Chondrocyte (in vitro differentiated cells): ENCODE measurements at places on chromosomes 7 and 10.

DNA sequence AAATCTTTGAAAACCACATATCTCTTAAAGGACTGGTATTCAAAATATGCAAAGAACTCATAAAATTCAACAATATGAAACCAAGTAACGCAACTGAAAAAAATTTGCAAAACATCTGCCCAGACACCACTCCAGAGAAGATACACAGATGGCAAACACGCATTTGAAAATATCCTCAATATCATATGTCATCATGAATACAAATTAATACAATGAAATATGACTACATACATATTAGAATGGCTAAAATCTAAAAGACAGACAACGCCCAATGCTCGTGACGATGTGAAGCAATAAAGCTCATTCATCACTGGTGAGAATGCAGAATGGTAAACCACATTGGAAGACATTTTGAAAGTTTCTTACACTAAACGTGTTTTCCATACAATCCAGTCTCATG is 770.1 kb upstream of the CELF2 start:
- DNase-seq, result no peak

GRCh38 chr10:94489107-94489506 is 56.5 kb upstream of the HELLS start:
- no peak for DNase-seq

- DNase-seq, result no peak
These were observed 3.0 kb downstream of the SMARCD3 start for GRCh38 chr7:151245360-151246101.

DNA sequence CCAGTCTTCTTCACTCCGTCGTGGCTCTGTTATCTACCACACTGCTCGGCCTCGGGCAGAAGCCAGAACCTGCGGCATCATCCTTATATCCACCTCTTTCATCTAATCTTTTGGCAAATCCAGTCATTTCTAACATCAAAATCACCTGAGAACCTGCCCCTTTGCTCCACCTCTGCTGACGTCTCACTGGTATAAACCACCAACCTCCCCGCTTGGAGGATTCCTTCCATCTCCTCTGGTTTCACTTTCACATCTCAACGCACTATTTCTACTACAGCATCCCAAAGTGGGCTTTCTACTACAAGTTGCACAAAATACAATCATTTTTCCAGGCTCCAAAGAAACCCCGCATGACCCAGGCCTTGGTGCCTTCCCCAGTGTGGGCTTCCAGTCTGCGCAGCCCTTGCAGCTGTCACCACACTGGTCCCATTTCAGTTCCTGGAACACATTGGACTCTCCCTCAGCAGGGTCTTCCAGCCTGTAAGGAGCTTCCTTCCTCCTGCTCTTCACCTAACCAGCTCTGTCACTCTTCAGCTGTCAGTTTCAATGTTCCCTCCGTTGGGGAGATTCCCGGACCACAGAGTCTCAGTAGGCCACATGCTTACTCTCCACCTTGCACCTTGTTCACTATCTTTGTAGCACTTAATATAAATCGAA is 85.0 kb downstream of the PRKCQ start:
- no peak for DNase-seq

DNA sequence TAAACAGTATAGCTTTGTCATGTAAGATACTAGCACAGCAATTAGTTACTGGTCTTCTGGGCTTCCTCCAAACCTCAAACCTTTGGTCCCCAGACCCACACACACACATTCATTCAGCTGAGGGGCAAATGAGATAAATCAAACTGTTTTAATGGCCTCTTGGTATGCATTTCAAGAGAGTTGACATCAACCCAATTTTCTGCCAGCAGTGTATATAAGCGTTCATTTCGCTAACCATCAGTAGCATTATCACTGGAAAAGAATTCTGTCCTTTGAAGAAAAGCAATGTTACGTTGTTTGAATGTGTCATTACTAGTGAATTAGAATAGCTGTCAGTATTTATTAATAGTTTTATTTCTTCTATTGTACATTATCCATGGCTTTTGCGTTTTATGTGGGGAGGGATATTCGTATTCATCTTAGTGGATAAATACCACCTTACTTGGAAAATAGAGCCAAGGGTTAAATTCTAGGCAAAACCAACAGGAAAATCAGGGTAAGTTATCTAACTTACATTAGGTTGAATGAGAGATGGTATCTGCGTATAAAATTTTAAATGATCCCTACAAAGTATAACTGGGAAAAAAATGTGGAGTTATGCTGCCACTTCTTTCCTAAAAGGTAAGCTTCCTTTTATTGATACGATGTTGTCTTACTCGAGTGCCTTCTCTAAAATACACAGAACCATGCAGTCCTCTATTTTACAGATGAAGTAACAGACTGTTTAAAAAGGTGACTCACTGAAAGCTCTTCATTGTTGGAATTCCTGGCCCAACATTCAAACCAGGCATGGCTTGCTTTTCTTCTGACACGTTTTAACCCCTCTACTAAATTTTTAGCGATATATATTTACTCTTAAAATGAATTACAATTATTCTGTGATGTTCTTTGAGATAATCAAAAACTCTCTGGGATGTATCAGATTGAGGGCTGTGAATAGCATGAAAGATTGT is 2.0 kb upstream of the ZMYND11 start:
- DNase-seq, result no peak

DNA sequence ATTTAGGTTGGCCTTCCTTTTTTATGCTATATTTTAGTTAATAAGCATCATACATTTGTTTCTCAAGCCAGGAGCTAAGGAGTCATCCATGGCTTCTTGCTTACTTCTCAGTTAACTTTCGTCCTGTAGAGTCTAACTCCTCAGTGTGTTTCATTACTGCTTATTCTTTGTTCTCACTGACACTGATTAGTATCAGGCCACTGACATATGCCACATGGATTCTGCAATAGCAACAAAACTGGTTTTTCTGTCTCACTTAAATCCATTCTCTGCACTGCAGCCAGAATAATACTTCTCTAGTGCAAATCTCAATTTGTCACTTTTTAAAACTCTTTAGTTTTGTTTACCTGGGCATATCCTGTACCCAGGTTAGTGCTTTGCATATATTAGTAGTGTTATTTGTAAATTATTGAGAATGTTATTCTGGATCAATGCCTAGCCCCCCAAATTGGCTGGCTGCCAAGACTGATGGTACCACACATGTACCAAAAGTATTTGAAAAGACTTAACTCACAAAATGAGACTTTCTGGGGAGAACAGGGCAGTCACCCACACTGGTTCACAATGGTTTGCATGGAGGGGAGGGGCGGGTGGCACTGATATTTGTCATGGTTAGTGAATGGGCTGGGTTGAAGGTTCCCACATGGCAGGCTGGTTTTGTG is 79.1 kb downstream of the CCSER2 start:
- no peak for DNase-seq

- no peak for DNase-seq
These were observed 6.6 kb upstream of the INTS1 start for GRCh38 chr7:1510780-1511154.

DNA sequence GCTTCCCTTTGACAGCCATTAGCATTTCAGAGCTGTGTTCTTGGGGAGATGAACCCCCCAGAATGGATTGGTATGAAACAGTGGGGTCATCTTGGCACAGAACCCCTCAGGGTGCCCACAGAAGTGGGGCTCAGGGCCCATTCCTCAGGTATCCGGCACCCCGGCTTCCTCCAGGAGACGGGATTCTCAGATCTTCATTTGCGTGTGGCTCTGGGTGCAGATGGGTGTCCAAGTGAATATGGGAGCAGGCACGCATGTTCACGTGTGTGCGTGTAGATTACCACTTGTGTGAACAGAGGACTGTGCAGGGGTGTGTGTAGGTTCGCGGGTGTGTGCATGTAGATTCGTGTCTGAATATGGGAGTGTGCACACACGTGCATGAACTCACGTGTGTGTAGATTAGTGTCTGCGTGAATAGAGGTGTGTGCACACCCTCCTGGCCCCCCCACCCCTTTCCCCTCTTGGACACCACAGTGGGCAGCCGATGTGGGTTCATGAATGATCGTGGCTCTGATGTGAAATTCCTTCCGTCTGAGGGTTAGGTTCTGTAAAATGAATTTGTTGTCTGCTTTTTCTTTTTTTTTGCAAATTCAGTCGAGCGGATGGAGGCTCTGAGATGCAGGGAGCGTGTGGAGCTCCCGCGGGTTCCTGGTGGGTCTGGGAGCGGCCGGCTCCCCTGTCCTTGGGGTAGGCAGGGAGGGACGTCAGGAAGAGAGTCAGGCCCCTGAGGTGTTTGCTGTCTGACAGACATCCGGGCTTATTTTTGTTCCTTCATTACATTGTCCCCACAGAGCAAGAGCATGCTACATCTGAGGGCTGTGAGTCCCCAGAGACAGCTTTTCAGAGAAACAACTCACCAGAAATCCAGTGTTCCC is 7.4 kb downstream of the ELFN1 start:
- DNase-seq, result peak; percentile 43

DNA sequence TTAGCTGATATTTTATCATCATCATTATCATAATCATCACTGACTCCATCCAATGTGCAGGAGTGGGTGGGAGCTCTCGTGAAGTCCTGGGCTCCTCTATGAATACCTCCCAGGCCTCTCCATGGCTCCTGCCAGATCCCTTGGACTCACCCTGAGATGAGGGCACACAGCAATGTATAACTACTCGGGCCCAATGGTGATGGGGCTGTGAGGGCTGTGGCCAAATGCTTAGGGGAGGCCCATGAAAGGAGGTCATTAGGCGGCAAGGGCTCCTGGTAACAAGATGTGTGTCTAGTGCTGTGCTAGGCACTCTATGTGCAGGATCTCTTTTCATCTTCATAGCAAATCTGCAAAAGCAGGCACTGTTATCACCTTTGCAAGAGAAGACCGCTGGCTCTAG is 270.9 kb downstream of the GLRX3 start:
- DNase-seq, result no peak

- no peak for DNase-seq
These were observed 21.6 kb downstream of the NT5C3A start for GRCh38 chr7:33040803-33041516.

DNA sequence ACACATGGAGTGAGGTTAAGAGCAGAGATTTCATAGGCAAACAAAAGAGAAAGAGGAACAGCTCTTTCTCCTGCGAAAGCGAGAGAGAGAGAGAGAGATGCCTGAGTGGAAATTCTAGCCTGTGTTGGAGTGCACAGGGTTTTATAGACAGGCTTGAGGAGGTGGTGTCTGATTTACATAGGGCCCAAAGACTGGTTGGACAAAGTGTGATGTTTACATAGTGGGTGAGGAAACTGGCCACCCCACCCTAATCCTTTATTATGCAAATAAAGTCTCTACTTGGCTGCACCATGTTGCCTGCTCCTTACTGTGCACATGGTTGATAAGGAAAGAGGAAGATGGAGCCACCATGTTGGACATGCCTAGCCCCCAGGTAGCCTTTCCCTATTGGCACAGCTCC is 967.8 kb upstream of the SORCS1 start:
- DNase-seq, result no peak

- no peak for DNase-seq
These were observed 26.8 kb downstream of the FRMPD2 start for GRCh38 chr10:48247680-48248079.

GRCh38 chr10:71850021-71850742 is 869 bp downstream of the PSAP start:
- peak; percentile 4 for DNase-seq

DNA sequence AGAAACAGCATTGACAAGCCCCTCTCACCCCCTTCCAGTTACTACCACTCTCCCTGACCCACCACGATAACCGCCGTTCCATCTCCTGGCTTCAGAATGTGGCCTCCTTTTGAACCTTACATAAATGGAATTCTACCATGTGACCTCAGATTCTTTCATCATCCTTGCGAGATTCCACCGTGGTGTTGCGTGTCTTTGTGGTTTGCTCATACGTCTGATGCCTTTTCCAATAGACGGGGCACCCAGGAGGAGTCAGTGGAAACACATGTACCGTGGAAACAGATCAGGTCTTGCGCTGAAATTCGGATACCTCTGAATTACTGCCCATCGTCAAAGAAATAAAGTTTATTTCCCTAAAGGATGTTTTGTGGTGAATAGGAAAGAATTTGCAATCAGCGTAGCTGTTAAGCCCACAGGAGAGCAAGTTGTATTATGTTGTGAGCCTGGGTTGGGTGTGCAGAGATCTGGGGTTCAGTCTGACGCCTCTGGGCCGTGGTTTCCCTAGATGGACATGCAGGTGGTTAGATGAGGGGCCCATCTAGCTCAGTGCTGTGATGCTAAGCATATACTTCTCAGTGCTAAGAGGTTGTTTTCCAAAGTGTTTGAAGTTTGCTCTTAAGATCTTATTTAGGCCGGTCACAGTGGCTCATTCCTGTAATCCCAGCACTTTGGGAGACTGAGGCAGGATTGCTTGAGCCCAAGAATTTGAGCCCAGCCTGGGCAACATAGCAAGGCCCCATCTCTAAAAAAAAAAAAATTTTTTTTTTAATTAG is 29.1 kb downstream of the GTF2IRD1 start:
- no peak for DNase-seq

DNA sequence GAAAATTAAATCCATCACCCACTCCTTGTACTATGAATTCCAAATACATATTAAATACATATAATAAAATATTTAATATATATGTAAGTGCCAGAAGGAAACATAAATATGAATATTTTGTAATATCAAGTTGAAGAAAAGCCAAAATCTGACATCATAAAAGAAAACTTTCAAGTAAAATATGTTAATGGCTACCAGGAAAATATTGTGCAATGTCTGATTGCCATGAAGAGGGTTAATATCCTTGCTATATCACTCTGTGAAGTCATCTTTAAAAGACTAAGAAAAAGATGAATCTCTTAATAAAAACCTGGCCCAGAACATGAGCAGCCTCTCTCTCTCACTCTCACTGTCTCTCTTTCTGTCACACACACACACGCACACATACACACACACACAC is 130.2 kb downstream of the EGFR start:
- no peak for DNase-seq

- DNase-seq, result no peak
These were observed 63.4 kb upstream of the ANK3 start for GRCh38 chr10:60453036-60453435.

- no peak for DNase-seq
These were observed 140.0 kb downstream of the GRK5 start for GRCh38 chr10:119347181-119347974.

- DNase-seq, result no peak
These were observed 45.0 kb downstream of the TNS3 start for GRCh38 chr7:47536661-47537611.

DNA sequence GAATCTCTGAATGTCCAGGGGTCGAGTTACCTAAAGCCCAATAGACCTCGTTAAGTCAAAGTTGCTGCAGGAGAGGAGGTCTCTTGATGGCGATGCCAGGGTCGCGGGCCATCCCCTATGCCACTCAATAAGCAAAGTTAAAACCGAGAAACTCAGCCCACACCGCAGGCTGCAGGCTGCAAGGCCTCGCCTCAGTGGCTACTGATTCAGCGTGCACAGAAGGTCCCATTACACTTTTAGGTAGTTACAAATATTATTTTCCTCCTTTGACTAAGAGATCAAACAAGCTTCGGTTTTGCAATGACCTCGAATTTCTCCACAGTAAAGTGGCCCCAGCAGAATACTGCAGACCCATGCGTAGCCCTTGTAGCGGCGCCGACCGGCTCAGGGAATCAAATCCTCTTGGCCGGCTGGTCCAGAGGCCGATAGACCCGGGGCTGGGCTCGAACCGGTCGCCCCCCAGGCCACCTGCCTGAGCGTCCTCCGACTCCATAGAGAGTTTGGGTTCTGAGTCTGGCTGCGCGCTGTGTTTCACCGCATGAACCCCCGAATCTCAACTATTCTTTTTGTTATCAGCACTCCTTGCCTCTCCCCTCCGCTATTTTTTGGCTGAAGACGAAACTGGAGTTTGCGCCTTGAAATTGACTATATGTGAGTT is 2.3 kb downstream of the C1QL3 start:
- DNase-seq, result no peak

- DNase-seq, result no peak
These were observed 65.6 kb downstream of the COL26A1 start for GRCh38 chr7:101428093-101428866.
